HCT116 (cell line): ENCODE measurements at places on chromosomes 5 and 9.

GRCh38 chr5:32461441-32462120 lies 17.0 kb upstream of the ZFR start:
- DNase-seq: no peak

DNA sequence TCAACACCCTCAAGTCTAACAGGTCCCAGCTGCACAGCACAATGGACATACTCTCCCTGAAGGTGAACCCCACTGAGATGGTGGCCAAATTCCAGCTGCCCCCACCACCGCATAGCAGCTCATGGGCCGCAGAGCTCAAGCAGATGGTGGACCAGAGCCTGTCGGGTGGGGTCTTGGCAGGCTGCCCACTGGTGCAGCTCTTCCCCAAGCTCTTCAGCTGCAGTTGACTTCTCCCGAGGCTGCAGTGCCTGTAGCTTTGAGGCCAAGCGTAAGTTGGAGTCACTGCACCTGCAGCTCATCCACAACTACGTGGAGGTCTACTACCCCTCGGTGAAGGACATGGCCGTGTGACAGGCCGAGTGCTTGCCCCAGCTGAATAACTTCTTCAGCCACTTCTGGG lies 56.6 kb upstream of the SPTLC1 start:
- no peak for DNase-seq

GRCh38 chr9:129962889-129963703 lies 79.9 kb downstream of the FNBP1 start:
- no peak for DNase-seq

GRCh38 chr5:80597500-80597899 lies 27.4 kb upstream of the ANKRD34B start:
- no peak for DNase-seq

- no peak for DNase-seq
Measured at GRCh38 chr5:113153512-113154097, 177.0 kb downstream of the DCP2 start.

GRCh38 chr5:138435943-138436342 lies 2.9 kb upstream of the REEP2 start:
- DNase-seq: no peak

GRCh38 chr5:64269164-64269563 lies 103.5 kb downstream of the RNF180 start:
- no peak for DNase-seq
